ENCODE measurements at places on chromosomes 5 and 9. TPM values are rescaled to one million over a fixed set of nuclear protein-coding genes. Genes with fewer than 3 reads are reported as not detected.

The BHMT2 gene
- not detected for total RNA-seq

DNA sequence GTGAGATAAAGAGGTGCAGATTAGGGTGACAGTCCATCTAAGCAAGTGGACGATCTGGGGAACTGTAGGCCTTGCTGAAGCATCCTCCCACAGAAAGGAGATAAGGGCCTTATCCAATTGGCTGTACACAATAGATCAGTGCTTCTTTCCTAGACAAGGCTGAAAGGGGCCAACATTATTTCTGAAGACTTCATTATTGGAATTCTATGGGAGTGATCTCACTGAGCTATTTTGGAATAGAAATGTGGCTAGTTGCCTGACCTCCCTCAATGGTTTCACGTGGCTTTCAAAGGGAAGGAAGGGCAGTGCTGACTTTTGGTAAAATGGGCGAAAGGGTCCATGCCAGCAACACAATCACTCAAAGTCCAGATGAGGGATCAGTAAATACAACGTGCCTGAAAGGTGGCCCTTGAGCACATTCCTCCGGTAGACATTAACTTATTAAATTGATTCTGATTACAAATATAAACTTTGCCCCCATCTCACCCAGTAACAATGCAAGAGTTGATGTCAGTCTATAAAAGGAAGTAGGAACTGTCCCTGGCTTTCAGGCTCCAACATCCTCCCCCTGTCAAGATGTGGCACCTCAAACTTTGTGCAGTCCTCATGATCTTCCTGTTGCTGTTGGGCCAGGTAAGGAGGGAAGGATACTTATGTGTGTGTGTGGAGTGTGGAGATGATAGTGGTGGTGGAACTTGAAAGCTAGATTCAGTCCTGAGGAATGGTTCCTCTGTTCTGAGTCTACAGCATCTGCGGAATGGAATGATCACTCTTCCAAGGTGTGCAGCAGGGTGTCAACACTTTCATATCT lies at the start of gene LEAP2:
Gene LEAP2, plus strand, starts transcription at position 550 of the 811 bp plus-strand sequence. Its CDS starts 27 bp downstream, at position 577.
- peaks cover 5% of the 10 kb centered on the region for H3K36me3 ChIP-seq
- no peak within 1 kb of the TSS for H3K4me3 ChIP-seq
- no peak within 1 kb of the TSS for H3K27ac ChIP-seq
- DNase-seq: no peak
- H3K4me1 ChIP-seq: peaks cover 7% of the 10 kb centered on the region
- no peaks in the 10 kb centered on the region for H3K27me3 ChIP-seq

The CER1 gene
- not detected for total RNA-seq

- H3K36me3 ChIP-seq: peaks cover 1% of the 10 kb centered on the region
- peaks cover 40% of the 10 kb centered on the region for H3K27me3 ChIP-seq
- DNase-seq: no peak
Observed at GRCh38 chr9:100474924-100475276, 2.0 kb downstream of the TMEFF1 start.

GRCh38 chr5:59732301-59732700 lies 161.2 kb downstream of the PDE4D start:
- H3K27ac ChIP-seq: no peak overlapping the region
- DNase-seq: no peak
- H3K4me1 ChIP-seq: no peaks in the 10 kb centered on the region
- no peak overlapping the region for H3K4me3 ChIP-seq
- no peaks in the 10 kb centered on the region for H3K36me3 ChIP-seq
- peaks cover 6% of the 10 kb centered on the region for H3K27me3 ChIP-seq

Data from activated T-cell treated with anti-CD3 and anti-CD28 coated beads, Interleukin-2, amount 50 U/mL, for 72 hours (primary cell).